Psoas muscle (tissue), 8 donors: ENCODE measurements at places on chromosomes 16 and 17. TPM values are rescaled to one million over a fixed set of nuclear protein-coding genes. Genes with fewer than 3 reads are reported as not detected.
A peak's percentile ranks its signal among the peaks of the same experiment; 100 is the strongest.

- no peak for DNase-seq
- H3K36me3 ChIP-seq, result no peaks in the 10 kb centered on the region
- no peaks in the 10 kb centered on the region for H3K27me3 ChIP-seq
- no peaks in the 10 kb centered on the region for H3K4me1 ChIP-seq
- no peak overlapping the region for H3K4me3 ChIP-seq
Observed at GRCh38 chr16:21228361-21228872, 5.1 kb upstream of the ANKS4B start.

GRCh38 chr17:73888862-73889261 is 244.6 kb upstream of the SDK2 start:
- no peaks in the 10 kb centered on the region for H3K36me3 ChIP-seq
- no peak overlapping the region for H3K27ac ChIP-seq
- H3K4me1 ChIP-seq, result no peaks in the 10 kb centered on the region
- peaks cover 4% of the 10 kb centered on the region for H3K27me3 ChIP-seq
- no peak overlapping the region for H3K4me3 ChIP-seq

DNA sequence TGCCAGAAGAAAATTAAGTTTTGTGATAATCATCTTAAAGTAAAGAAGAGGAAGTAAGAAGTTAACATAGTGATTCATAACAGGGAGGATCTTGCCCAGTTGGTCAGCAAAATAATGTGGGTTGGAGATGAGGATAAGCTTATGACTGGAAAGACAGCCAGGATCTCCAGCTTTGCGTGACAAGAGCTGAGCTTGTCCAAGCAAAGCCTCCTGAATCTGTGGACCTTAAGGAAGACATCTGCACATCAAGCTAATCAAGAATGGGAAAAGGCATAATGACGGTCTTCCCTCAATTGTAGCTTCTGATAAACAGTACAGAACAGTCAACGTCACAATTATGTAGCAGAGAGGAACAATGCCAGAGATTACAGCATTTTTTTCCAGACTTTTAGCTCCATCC is 744.7 kb upstream of the GOT2 start:
- no peaks in the 10 kb centered on the region for H3K36me3 ChIP-seq
- H3K27me3 ChIP-seq, result no peaks in the 10 kb centered on the region
- H3K4me1 ChIP-seq, result no peaks in the 10 kb centered on the region
- DNase-seq, result no peak

Gene CIITA
- total RNA-seq, result 7.1 TPM

GRCh38 chr17:27158382-27158781 is 135.5 kb upstream of the WSB1 start:
- H3K36me3 ChIP-seq, result no peaks in the 10 kb centered on the region
- peak; percentile 33 for DNase-seq
- H3K4me3 ChIP-seq, result no peak overlapping the region
- no peak overlapping the region for H3K27ac ChIP-seq

- H3K4me3 ChIP-seq, result no peak overlapping the region
- H3K27ac ChIP-seq, result no peak overlapping the region
- H3K4me1 ChIP-seq, result no peaks in the 10 kb centered on the region
- H3K36me3 ChIP-seq, result peaks cover 98% of the 10 kb centered on the region
- H3K27me3 ChIP-seq, result no peaks in the 10 kb centered on the region
Observed at GRCh38 chr16:57233944-57234706, 10.9 kb upstream of the ARL2BP start.

Gene FOXN1
- total RNA-seq, result not detected

DNA sequence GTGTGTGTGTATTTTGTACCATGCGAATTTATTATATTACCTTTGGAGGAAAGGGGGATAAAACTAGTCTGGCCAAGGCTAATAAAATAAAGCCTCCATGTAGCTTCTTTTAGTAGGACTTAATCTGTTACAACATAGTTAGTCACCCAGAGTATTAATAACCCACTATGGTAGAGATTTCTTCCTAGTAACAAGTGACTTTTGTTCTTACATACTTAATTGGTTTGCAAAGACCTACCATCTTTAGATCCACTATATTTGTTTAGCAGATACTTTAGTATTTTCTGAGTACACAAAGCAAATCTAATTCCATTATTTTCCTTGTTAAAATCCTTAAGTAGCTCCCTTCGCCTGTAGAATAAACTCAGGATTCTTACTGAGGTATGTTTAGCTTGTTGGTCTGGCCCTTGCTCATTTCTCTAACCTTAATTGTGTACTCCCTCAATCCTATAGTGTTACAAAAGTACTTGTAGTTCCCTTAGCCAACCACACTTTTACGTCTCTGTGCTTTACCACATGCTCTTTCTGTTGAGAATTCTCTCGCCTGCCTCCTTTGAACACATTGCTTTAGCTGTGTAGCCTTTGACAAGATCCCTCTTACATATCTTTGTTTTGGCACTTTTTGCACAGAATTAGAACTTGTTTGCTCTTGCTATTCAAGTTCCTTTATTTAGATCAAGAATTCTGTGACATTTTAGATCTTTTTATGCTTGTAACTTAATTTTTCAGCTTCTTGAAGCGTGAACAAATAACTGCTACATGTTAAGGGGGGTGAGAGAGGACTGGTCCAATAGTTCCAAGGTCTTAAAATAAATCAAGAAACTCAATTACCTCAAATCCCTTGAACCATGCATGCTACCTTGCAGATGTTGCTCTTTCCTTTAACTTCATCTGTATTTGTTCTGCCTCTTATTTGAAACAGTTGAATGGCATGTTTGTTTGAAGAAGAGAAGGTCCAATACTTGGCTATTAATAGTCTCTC is 23.8 kb downstream of the CLTC start:
- peak overlapping the region; percentile 66 for H3K27ac ChIP-seq
- H3K27me3 ChIP-seq, result no peaks in the 10 kb centered on the region
- no peak for DNase-seq
- H3K4me3 ChIP-seq, result no peak overlapping the region
- H3K4me1 ChIP-seq, result peaks cover 47% of the 10 kb centered on the region

Gene SPATA32
- total RNA-seq, result not detected

DNA sequence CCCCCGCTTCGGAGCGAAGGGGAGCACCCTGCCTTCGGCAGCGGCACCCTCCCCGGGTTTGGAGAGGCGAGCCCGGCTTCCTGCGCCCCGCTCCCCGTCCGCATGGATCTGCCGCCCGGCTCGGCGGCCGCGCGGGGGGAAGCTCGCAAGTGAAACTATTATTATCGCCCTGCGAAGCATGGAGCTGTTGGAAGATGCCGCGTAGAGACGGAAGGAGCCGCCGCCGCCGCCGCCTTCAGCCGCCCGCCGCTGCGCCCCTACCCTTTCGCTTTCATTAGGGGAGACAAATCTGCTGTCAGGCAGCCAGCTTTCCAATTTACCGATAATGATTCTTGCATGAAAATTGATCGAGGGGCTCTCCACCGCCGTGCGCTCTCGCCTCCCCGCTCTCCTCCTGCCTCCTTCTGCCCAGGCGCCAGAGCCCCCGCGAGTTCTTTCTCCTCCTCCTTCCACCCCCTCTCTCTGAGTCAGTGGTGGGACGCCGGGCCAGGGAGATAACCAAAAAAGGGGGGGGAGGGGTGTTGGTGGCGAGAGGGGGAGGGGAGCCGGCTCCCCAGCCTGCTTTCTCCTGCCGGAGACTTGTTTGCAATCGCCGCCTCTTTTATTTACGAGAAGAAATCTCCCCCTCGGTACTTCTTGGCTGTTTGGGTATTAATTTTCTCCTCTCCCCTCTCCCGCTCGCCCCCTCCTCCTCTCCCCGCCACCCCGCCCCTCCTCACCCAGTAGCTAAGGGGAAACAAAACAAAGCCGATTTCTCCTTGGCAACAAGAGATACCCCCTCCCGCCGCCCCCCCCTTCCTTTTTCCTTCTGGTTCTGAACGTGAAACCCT is 58.0 kb upstream of the GSE1 start:
- peak; percentile 77 for DNase-seq
- no peaks in the 10 kb centered on the region for H3K36me3 ChIP-seq
- H3K4me1 ChIP-seq, result peaks cover 46% of the 10 kb centered on the region
- H3K27ac ChIP-seq, result peak overlapping the region; percentile 87

DNA sequence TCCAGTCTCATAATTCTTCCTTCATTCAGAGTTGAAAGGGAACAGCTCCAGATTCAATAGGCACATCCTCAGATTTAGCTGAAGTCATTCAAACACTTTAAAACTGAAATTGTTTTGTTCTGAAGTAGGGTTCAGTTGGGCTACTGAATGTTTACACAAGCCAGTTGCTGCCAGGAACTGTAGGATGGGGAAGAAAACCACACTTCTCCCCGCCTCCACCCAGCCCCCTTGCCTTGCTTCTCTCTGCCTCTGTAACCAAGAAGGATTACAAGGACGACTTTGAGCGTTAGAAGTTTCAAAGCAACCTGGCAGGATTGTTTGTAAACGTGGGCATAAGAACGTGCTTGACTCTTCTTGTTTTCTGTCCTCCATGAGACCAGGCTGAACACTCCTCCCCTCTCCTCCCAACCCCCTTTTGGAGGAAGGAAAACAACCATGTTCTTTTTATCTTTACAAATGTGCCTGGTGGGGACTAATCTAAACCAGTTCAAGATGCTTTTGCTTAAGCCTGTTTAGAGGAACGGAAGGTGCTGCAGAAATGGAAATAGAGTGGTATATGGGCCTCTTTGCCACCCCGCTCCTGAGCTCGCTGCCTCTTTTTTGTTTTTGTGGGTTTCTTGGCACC is 287.9 kb downstream of the FTO start:
- no peak overlapping the region for H3K4me3 ChIP-seq
- no peaks in the 10 kb centered on the region for H3K27me3 ChIP-seq
- peak overlapping the region; percentile 13 for H3K27ac ChIP-seq
- peaks cover 40% of the 10 kb centered on the region for H3K4me1 ChIP-seq
- no peak for DNase-seq
